ENCODE measurements at places on chromosomes 2 and 18. TPM values are rescaled to one million over a fixed set of nuclear protein-coding genes. Genes with fewer than 3 reads are reported as not detected.

DNA sequence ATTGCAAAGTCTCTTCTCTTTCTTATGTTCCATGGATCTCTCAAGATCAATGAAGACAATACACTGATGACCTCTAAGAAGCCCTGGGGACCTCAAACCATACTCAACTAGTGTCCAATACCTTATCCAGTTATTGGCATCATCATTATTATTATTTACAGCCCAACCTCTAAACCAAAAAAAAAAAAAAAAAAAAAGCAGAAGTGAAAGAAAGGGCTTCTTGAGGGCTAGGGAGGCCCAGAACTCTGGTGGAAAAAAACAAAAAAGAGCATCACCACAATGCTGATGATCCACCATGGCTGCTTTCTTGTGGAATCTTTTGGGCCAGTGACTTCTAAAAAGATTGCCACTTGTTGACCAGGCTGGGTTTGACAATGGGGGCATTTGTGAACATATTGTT is 324.9 kb downstream of the LPIN1 start:
- no peak for DNase-seq
- no peak overlapping the region for H3K4me3 ChIP-seq
- H3K36me3 ChIP-seq, result no peaks in the 10 kb centered on the region
- H3K27me3 ChIP-seq, result no peaks in the 10 kb centered on the region

- H3K27me3 ChIP-seq, result no peaks in the 10 kb centered on the region
- no peaks in the 10 kb centered on the region for H3K36me3 ChIP-seq
- H3K4me3 ChIP-seq, result no peak overlapping the region
Measured at GRCh38 chr2:186702501-186702900, 8.6 kb downstream of the FAM171B start.

DNA sequence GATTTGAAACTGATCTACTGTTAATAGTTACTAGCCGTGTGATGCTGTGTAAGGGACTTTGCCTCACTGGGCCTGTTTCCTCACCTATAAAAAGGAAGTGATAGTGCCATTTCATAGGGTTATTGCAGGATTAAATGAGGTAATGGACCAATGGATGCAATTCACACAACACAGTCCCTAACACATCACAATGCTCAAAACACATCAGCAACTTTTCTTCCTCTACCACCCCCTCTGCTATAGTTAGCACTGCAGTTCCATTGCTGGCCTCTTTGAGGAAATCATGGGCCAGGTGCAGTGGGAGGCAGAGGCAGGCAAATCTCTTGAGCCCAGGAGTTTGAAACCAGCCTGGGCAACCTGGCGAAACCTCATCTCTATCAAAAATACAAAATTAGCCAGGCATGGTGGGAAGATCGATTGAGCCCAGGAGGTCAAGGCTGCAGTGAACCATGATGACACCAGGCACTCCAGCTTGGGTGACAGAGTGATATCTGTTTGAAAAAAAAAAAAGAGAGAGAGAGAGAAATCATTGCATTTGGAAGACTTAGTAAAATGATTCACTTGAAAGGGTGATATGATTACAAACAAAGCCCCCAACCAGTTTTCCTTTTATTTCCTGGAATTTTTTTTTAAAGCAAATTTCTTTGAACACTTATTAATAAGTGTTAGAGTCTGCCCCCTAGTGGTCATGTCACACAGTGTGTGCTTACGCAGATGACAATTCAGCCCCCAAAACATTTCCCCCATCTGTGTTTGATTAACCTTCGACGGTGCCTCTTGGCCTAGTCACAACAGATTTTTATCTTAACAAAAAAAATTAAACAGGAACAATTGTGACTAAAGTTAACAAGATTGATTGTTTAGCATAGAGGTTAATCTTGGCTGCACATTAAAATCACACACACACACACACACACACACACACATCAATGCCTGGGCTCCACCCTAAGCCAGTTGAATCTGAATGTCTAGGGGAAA is 88.6 kb upstream of the BCL11A start:
- no peak overlapping the region for H3K4me3 ChIP-seq
- DNase-seq, result peak; percentile 21
- no peaks in the 10 kb centered on the region for H3K4me1 ChIP-seq
- no peak overlapping the region for H3K27ac ChIP-seq

GRCh38 chr2:128324008-128324896 is 5.6 kb upstream of the HS6ST1 start:
- H3K27me3 ChIP-seq, result no peaks in the 10 kb centered on the region
- peaks cover 6% of the 10 kb centered on the region for H3K4me1 ChIP-seq
- no peak overlapping the region for H3K4me3 ChIP-seq
- no peak for DNase-seq
- no peaks in the 10 kb centered on the region for H3K36me3 ChIP-seq
- no peak overlapping the region for H3K27ac ChIP-seq

- no peak overlapping the region for H3K4me3 ChIP-seq
- H3K36me3 ChIP-seq, result no peaks in the 10 kb centered on the region
- no peaks in the 10 kb centered on the region for H3K4me1 ChIP-seq
Measured at GRCh38 chr2:50783111-50783510, 248.8 kb downstream of the NRXN1 start.

Gene MDH1B
- total RNA-seq, result 0.12 TPM

DNA sequence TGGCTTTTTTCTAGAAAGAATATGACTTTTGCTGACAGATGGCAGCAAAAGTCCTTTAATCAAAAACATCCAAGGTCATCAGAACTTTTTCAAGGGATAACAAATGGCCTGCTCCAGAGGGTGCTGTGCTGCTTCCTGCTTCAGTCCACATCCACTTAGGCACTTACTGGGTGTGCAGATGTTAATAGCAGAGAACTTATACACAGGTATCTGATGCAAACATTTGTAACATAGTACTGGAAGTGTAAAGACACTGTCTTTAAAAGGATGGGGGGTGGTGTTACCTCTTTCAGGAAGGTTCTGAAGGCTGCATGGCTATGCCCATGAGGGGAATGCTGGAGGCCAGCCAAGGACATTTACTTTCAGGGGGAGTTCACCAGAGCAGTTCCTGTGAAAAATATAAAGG is 5.5 kb downstream of the HOXD8 start:
- no peaks in the 10 kb centered on the region for H3K36me3 ChIP-seq
- DNase-seq, result no peak
- peaks cover 79% of the 10 kb centered on the region for H3K27me3 ChIP-seq
- H3K4me3 ChIP-seq, result no peak overlapping the region
- no peak overlapping the region for H3K27ac ChIP-seq

Gene AGXT
- 1,598 TPM for total RNA-seq

- H3K27me3 ChIP-seq, result no peaks in the 10 kb centered on the region
- no peaks in the 10 kb centered on the region for H3K4me1 ChIP-seq
- H3K27ac ChIP-seq, result no peak overlapping the region
- no peak overlapping the region for H3K4me3 ChIP-seq
Measured at GRCh38 chr2:102337481-102338386, 17.9 kb upstream of the IL18R1 start.

DNA sequence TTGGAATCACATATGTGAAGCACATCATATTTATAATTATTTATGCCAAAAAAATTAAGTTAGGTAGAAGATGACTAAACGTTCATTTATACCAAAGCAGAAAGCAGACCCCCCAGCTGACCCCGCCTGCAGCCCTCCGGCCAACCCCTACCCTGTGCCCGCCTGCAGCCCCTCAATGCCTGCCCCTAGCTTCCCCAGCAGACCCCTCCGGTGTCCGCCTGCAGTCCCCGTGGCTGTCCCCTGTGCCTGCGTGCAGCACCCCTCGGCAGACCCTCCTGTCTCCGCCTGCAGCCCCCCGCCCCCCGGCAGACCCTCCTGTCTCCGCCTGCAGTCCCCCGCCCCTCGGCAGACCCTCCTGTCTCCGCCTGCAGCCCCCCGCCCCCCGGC is 136.2 kb downstream of the NFATC1 start:
- H3K27me3 ChIP-seq, result no peaks in the 10 kb centered on the region
- H3K36me3 ChIP-seq, result no peaks in the 10 kb centered on the region

DNA sequence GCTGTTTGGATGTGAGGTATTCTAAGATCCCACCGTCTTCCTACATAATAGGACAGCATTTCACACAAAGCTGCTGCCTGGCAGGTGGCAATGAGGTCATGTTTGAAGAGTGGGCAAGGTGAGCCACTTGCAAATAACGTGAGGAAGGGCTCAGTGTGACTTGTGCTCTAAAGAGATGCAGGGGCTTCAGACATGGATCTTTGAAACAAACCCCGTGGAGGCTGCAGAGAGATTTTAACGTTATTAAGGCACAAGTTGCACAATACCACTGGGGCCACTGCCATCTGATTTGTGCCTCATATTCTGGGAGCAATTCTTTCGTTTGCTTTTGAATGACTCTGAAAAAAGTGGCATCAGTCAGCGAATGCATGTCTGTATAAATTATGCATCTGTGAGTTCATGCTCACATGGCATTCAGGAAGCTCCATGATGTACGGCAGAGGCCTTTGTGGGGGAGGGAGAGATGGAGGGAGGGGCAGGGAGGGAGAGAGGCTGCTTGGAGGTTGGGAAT is 362.0 kb downstream of the SOX11 start:
- no peaks in the 10 kb centered on the region for H3K27me3 ChIP-seq
- H3K36me3 ChIP-seq, result no peaks in the 10 kb centered on the region
- no peaks in the 10 kb centered on the region for H3K4me1 ChIP-seq
- H3K27ac ChIP-seq, result no peak overlapping the region
- no peak overlapping the region for H3K4me3 ChIP-seq

GRCh38 chr2:74876081-74876886 is 42.4 kb downstream of the HK2 start:
- H3K4me3 ChIP-seq, result no peak overlapping the region
- no peak overlapping the region for H3K27ac ChIP-seq
- H3K36me3 ChIP-seq, result no peaks in the 10 kb centered on the region
- no peak for DNase-seq
- peaks cover 6% of the 10 kb centered on the region for H3K4me1 ChIP-seq

Gene HK2
- total RNA-seq, result 0.80 TPM

DNA sequence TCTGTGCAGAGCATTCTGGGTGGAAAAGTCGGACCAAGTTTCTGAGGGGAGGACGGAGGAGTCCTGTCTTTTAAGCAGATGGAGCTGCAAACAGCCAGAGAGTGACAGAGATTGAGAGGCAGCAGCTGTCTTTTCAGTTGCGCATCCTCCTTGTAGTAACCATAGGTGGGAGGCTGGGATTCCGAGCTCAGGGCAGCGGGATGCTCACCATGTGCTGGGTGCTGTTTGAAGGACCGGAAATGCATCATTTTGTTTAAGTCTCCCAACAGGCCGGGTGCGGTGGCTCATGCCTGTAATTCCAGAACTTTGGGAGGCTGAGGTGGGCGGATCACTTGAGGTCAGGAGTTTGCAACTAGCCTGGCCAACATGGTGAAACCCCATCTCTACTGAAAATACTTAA is 93.4 kb downstream of the AGAP1 start:
- no peak overlapping the region for H3K4me3 ChIP-seq
- DNase-seq, result no peak
- no peak overlapping the region for H3K27ac ChIP-seq
- H3K27me3 ChIP-seq, result no peaks in the 10 kb centered on the region
- H3K36me3 ChIP-seq, result no peaks in the 10 kb centered on the region

Gene ACADL
- 13.4 TPM for total RNA-seq

DNA sequence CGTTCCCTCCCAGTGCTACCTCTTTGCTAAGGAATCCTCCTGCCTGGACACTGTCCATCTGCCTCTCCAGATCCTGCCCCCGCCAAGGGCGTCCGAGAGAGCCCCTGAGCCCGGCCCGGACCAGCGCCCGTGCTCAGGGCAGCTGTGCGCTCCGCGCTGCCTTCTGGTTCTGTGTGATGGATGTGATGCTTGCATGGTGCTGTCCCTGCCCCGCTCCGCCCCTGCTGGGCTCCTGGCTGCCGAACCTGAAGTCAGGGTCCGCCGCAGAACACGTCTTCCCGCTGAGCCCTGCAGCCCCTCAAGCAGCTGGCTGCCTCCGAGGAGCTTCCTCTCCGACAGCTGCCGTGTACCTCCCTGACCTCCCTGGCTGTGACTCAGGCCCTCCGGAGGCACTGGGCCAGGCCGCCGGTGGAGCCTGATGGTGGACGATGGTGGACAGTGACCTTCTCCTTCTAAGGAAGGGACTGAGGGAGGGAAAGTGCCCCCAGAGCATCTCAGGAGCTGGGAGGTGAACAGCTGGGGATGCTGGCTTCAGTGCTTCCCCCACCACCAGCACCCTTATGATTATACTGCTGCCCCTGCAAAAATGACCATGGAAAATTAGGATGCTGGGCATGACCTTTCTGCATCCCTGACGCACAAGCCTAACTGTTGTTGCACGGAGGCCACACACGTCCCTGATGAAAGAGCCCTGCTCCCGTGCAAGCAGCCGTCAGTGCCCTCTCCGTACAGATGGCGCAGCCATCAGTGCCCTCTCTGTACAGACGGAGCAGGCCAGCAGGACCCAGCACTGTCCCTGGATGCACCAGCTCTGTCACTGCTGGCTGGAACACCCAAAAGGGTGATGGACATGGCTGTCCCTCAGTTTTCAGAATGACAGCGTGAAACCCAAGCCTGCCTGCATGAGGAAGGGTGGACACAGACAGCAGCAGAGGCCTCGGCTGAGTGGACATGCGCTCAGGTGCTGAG is 99.3 kb downstream of the TPO start:
- H3K27me3 ChIP-seq, result no peaks in the 10 kb centered on the region
- no peak overlapping the region for H3K4me3 ChIP-seq
- DNase-seq, result no peak
- no peak overlapping the region for H3K27ac ChIP-seq
- H3K4me1 ChIP-seq, result no peaks in the 10 kb centered on the region
- no peaks in the 10 kb centered on the region for H3K36me3 ChIP-seq

Gene SLC39A6
- 7.0 TPM for total RNA-seq

- H3K27me3 ChIP-seq, result no peaks in the 10 kb centered on the region
- H3K36me3 ChIP-seq, result no peaks in the 10 kb centered on the region
- no peak for DNase-seq
Measured at GRCh38 chr2:163713534-163714311, 22.1 kb downstream of the FIGN start.

GRCh38 chr2:234951664-234952269 is at the start of gene SH3BP4:
Gene SH3BP4 (plus strand): TSS chr2:234952017. CDS start chr2:235035003, 82,986 bp downstream.
- DNase-seq, result peak; percentile 92
- peak within 1 kb of the TSS; percentile 94 for H3K27ac ChIP-seq
- no peaks in the 10 kb centered on the region for H3K27me3 ChIP-seq
- peak within 1 kb of the TSS; percentile 71 for H3K4me3 ChIP-seq
- H3K36me3 ChIP-seq, result no peaks in the 10 kb centered on the region

GRCh38 chr2:83696838-83697237 is 762.2 kb downstream of the SUCLG1 start:
- no peaks in the 10 kb centered on the region for H3K27me3 ChIP-seq
- no peak for DNase-seq
- no peak overlapping the region for H3K4me3 ChIP-seq
- H3K27ac ChIP-seq, result no peak overlapping the region
- no peaks in the 10 kb centered on the region for H3K4me1 ChIP-seq

- DNase-seq, result no peak
- no peaks in the 10 kb centered on the region for H3K36me3 ChIP-seq
- H3K27me3 ChIP-seq, result no peaks in the 10 kb centered on the region
- H3K4me3 ChIP-seq, result no peak overlapping the region
Measured at GRCh38 chr2:206851521-206851920, 86.1 kb downstream of the FASTKD2 start.

GRCh38 chr2:85237849-85238565 is 89.8 kb downstream of the TGOLN2 start:
- H3K36me3 ChIP-seq, result no peaks in the 10 kb centered on the region
- H3K4me1 ChIP-seq, result no peaks in the 10 kb centered on the region
- H3K27ac ChIP-seq, result no peak overlapping the region
- DNase-seq, result no peak
- H3K4me3 ChIP-seq, result no peak overlapping the region
